ENCODE measurements at places on chromosomes 7 and 10.

DNA sequence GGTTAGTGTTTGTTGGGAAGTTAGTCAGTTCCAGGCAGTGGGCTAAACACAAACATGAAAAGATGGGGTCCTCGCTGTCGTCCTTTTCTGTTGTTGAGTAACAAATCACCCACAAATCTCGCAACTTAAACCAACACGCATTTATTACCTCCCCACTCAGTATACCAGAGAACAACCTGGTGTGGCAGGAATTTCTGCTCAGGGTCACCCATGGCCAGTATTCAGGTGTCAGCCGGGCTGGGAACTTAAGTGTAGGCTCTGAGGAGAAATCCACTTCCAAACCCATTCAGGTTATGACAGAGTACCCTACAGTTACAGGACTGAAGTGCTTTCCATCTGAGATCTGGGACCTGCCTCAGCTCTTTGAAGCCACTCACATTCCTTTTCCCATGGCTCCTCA is 73.6 kb upstream of the SP4 start:
- no peak overlapping the region for H3K4me3 ChIP-seq
- no peak overlapping the region for H3K27ac ChIP-seq
- H3K36me3 ChIP-seq: no peaks in the 10 kb centered on the region

DNA sequence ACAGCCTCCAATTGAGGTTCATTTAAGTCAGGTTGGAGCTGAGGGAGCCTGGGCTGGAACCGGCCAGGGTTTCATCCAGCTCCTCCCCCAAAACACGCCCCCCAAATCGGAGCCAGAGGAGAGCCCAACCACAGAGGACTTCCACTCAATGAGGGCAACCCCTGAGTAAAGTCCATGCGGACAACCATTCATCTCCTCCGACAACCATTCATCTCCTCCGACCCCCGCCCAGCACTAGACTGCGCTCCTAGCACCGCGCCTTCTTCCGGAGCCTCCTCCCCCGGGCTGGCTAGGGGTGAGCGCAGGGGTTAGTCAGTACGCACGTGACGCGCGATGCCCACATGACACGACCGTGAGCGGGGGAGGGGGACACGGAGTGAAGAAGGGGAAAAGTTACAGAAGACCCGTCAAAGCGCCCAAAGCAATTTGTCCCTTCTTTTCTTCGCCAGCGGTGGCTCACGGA is 1.4 kb downstream of the MAGI2 start:
- peaks cover 3% of the 10 kb centered on the region for H3K36me3 ChIP-seq
- DNase-seq: peak; percentile 65
- H3K27me3 ChIP-seq: peaks cover 9% of the 10 kb centered on the region
- H3K4me3 ChIP-seq: peak overlapping the region; percentile 97
- H3K27ac ChIP-seq: peak overlapping the region; percentile 48
- peaks cover 20% of the 10 kb centered on the region for H3K4me1 ChIP-seq

DNA sequence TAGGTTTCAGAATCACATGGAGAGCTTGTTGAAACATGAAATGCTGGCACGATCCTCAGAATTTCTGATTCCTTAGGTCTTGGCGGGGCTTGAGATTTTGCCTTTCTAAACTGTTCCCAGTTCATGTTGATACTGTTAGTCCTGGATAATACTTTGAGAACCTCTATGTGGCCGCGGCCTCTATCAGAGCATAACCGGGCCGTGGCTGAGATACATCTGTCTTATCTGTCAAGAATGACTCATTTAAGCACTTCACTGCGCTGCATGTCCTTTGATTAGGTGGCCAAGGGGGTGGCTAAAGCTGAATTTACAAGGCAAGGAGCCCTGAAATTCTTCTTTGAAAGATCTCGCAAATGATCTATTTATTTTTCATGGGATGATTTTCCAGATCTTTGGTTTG is 66.9 kb downstream of the GALNT17 start:
- H3K4me3 ChIP-seq: no peak overlapping the region
- H3K27ac ChIP-seq: no peak overlapping the region
- no peaks in the 10 kb centered on the region for H3K4me1 ChIP-seq
- no peaks in the 10 kb centered on the region for H3K36me3 ChIP-seq
- no peak for DNase-seq
- peaks cover 5% of the 10 kb centered on the region for H3K27me3 ChIP-seq

DNA sequence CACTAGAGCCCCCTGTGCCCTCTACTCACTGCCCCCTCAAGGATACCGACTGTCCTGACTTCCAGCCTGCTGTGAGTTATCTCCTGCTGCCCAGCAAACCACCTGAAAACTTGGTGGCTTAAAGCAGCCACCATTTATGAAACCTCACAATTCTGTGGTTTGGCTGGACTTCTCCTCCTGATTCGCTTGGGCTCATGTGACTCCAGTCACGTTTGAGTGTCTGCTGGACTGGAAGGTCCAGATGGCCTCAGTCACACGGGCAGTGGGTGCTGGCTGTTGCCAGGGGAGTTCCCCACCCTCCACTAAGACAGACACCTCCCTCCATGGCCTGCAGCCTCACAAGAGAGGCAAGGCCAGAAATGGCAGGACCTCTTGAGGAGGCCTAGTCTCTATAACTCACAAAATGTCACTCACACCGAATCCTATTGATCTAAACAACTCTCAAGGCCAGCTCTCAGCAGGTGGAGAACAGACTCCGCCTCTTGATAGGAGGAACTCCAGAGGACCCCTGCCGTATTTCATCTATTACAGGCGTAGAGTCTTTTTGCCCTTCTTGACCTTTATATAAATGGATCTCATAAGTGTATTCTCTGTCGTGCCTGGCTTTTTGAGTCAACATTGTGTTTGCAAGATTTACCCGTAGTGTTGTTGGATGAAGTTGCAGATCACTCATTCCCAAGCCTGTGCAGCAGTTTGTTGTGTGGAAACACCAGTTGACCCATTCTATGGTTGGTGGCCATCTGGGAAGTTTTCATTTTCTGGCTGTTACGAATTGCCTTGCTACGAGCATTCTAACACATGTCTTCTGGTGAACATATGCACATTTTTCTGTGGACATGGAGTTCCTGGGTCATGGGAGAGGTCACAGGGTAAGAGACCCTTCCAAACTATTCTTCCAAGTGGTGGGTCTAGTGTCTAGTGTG is 48.3 kb downstream of the ZMIZ1 start:
- H3K4me1 ChIP-seq: peaks cover 9% of the 10 kb centered on the region
- no peak overlapping the region for H3K4me3 ChIP-seq
- peaks cover 11% of the 10 kb centered on the region for H3K36me3 ChIP-seq
- no peak overlapping the region for H3K27ac ChIP-seq

GRCh38 chr10:117360994-117361667 is 14.1 kb downstream of the PDZD8 start:
- H3K4me3 ChIP-seq: no peak overlapping the region
- no peak overlapping the region for H3K27ac ChIP-seq
- peaks cover 11% of the 10 kb centered on the region for H3K4me1 ChIP-seq
- H3K36me3 ChIP-seq: no peaks in the 10 kb centered on the region
- H3K27me3 ChIP-seq: no peaks in the 10 kb centered on the region

DNA sequence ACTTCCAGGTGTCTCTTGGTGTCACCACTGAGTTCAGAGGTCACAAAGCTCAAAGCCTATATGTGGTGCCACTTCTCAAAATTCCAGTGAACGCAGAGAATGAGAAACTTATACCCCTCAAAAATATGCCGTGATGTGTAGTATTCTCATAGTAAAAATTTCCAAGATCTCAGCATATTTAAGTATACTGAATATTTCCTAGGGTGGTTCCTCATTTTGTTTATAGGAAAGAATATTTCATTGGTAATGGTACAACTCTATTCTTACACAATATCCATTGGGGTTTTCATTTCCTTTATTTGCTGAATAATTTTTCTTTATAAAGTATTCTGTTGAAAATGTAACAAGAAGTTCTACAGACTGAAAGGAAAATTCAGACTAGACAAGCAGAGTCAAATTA is 58.9 kb upstream of the ADO start:
- H3K4me3 ChIP-seq: no peak overlapping the region
- H3K27ac ChIP-seq: no peak overlapping the region
- H3K27me3 ChIP-seq: no peaks in the 10 kb centered on the region
- no peak for DNase-seq
- H3K4me1 ChIP-seq: no peaks in the 10 kb centered on the region

GRCh38 chr10:72254813-72255568 is 18.7 kb upstream of the DDIT4 start:
- H3K36me3 ChIP-seq: no peaks in the 10 kb centered on the region
- H3K27ac ChIP-seq: no peak overlapping the region
- peaks cover 20% of the 10 kb centered on the region for H3K4me1 ChIP-seq

DNA sequence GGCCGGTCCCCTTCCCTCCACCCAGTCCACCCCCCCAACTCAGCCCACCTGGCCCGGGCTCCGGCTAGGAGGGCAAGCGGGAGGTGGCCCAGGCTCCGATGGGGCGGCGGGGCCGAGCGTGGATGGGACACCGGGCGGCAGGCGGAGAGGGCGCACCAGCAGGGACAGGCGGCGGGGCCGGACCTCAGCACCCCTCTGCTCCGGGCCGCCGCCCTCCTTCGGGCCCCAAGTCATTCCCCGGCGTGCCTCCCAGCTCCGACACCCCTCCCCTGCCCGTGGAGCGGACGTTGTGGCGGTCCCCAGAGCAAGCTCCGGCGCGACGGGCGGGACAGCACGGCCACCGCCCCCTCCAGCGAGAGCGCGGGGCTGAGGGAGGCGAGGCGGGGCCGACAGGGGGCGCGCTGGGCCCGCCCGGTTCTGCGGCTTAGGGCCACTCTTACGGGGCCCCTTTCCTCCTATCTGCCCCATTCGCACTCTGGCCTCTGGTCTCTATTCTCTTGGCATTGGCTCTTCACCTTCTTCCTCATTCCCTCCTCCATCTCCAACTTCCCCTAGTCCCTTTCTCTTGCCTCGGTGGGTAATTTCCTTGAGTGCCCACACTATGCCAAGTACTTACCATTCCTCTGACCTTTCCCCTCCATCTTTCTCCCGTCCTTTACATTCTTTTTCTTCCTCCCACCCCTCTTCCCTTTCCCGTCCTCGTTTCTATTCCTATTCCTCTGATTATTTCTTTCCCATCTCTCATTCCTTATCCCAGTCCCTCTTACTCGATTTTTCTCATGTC is 701 bp upstream of the GBX1 start:
- peaks cover 9% of the 10 kb centered on the region for H3K36me3 ChIP-seq
- peaks cover 10% of the 10 kb centered on the region for H3K4me1 ChIP-seq
- H3K27me3 ChIP-seq: peaks cover 13% of the 10 kb centered on the region
- peak overlapping the region; percentile 85 for H3K4me3 ChIP-seq

DNA sequence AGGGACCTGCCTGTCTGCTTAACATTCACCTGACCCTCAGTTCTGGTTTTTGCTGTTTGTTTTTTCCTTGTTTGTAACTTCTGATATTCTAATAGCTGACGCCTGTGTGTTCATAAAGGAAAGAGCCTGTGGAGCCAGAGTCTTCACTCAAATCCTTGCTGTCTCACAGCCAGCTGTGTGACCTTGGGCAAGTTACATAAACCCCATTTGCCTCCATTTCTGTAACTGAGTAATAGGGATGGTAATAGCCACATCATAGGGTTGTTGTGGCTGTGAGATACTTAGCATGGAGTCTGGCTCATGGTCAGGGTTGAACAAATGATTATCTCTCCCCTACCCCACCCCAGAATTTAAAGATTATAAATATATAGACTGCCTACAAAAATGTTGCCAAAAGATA is 27.0 kb downstream of the WBP1L start:
- no peak overlapping the region for H3K27ac ChIP-seq
- H3K4me1 ChIP-seq: peaks cover 18% of the 10 kb centered on the region
- no peak for DNase-seq
- no peak overlapping the region for H3K4me3 ChIP-seq
- H3K36me3 ChIP-seq: peaks cover under 1% of the 10 kb centered on the region

- no peak overlapping the region for H3K27ac ChIP-seq
- DNase-seq: no peak
- peaks cover 2% of the 10 kb centered on the region for H3K27me3 ChIP-seq
Measured at GRCh38 chr7:33804140-33804660, 101.1 kb upstream of the BMPER start.

GRCh38 chr10:79231908-79232307 is 115.4 kb upstream of the PPIF start:
- DNase-seq: no peak
- H3K36me3 ChIP-seq: peaks cover 15% of the 10 kb centered on the region
- no peak overlapping the region for H3K4me3 ChIP-seq
- H3K27me3 ChIP-seq: peaks cover 4% of the 10 kb centered on the region
- peaks cover 50% of the 10 kb centered on the region for H3K4me1 ChIP-seq

DNA sequence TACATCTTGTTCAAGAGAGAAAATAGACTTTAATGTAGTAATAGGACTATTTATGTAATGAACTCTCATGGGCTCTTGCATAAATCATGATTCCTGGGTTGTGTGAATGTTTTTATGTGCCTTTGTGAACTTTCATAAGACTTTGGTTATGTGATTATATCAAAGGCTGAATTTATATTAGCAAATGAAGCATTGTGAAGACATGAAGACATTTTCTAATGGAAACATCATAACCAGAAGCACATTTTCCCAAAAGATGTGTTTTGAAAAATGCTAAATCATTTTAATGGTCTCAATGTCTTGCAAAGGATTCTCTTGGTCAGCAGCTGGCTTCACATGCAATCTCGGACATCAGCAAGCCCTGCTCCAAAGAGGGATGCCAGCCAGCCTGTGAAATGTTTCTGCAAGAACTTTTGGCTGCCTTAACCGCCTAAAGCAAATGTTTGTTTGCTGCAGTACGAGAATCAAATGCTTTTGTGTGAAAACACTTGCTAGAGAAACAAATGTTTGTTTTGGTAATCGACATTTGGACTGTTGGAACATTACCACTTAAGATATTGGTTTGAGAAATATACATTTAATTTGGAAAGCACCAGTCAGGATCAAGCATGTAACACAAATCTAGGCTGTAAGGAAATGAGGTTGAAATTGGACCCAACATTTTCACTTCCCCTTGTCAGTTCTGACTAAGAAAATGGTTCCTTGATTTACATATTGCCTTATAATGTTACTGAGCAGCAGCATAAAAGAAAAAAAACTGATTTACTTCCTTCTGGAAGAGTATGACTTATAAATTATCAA is 102.1 kb downstream of the RTKN2 start:
- no peak overlapping the region for H3K4me3 ChIP-seq
- H3K27ac ChIP-seq: no peak overlapping the region
- no peak for DNase-seq
- no peaks in the 10 kb centered on the region for H3K36me3 ChIP-seq
- no peaks in the 10 kb centered on the region for H3K4me1 ChIP-seq
- no peaks in the 10 kb centered on the region for H3K27me3 ChIP-seq

GRCh38 chr10:78699971-78700370 is 368.8 kb upstream of the ZMIZ1 start:
- no peak overlapping the region for H3K4me3 ChIP-seq
- no peak for DNase-seq
- H3K27me3 ChIP-seq: peaks cover 6% of the 10 kb centered on the region
- peaks cover 36% of the 10 kb centered on the region for H3K4me1 ChIP-seq

- no peak for DNase-seq
- H3K27ac ChIP-seq: no peak overlapping the region
- peaks cover 4% of the 10 kb centered on the region for H3K36me3 ChIP-seq
- peaks cover 4% of the 10 kb centered on the region for H3K4me1 ChIP-seq
Measured at GRCh38 chr7:152312316-152312715, 123.5 kb downstream of the KMT2C start.

- no peak overlapping the region for H3K27ac ChIP-seq
- H3K27me3 ChIP-seq: peaks cover 2% of the 10 kb centered on the region
- no peak overlapping the region for H3K4me3 ChIP-seq
- no peaks in the 10 kb centered on the region for H3K36me3 ChIP-seq
- peaks cover 10% of the 10 kb centered on the region for H3K4me1 ChIP-seq
- DNase-seq: no peak
Measured at GRCh38 chr7:25454562-25455041, 226.3 kb upstream of the NPVF start.

GRCh38 chr7:149772956-149773434 is 393 bp downstream of the ZNF467 start:
- peaks cover 25% of the 10 kb centered on the region for H3K27me3 ChIP-seq
- peak; percentile 48 for DNase-seq
- peak overlapping the region; percentile 90 for H3K4me3 ChIP-seq
- H3K36me3 ChIP-seq: peaks cover 22% of the 10 kb centered on the region
- H3K4me1 ChIP-seq: peaks cover 38% of the 10 kb centered on the region

- DNase-seq: no peak
- no peak overlapping the region for H3K27ac ChIP-seq
- no peaks in the 10 kb centered on the region for H3K36me3 ChIP-seq
- no peak overlapping the region for H3K4me3 ChIP-seq
- H3K4me1 ChIP-seq: peaks cover 11% of the 10 kb centered on the region
Measured at GRCh38 chr10:110859973-110860376, 11.8 kb upstream of the PDCD4 start.

All from endothelial cell (in vitro differentiated cells).